ENCODE measurements at places on chromosomes 1 and 21.

- no peak for DNase-seq
Observed at GRCh38 chr1:195958131-195958530, 650.1 kb downstream of the KCNT2 start.

- DNase-seq, result peak; percentile 48
Observed at GRCh38 chr1:25641931-25642573, 25.5 kb downstream of the MAN1C1 start.

DNA sequence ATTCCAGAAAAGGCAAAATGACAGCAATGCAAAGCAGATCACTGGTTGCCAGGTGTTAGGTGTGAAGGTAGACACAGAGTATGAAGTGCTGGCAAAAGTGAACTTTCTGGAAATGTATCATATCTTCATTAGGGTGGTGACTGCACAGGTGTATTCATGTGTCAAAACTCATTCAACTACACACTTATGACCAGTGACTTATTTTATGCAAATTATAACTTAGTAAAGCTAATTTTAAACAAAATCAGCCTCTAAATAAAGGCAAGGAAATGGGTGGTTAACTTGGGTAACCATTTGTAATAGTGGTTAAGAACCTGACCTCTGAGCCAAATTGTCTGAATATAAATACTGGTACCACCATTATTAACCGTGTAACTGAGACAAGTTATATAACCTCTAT lies 7.4 kb downstream of the COP1 start:
- no peak for DNase-seq

- peak; percentile 92 for DNase-seq
Observed at GRCh38 chr1:43171876-43172526, at the start of the genes CFAP57 and EBNA1BP2. CFAP57 (plus strand) TSS chr1:43172330; CDS start chr1:43172754, 424 bp downstream. EBNA1BP2 (minus strand) TSS chr1:43172290; CDS start chr1:43172118, 172 bp downstream.

- DNase-seq, result no peak
Observed at GRCh38 chr1:10471411-10472219, 714 bp downstream of the DFFA start.

DNA sequence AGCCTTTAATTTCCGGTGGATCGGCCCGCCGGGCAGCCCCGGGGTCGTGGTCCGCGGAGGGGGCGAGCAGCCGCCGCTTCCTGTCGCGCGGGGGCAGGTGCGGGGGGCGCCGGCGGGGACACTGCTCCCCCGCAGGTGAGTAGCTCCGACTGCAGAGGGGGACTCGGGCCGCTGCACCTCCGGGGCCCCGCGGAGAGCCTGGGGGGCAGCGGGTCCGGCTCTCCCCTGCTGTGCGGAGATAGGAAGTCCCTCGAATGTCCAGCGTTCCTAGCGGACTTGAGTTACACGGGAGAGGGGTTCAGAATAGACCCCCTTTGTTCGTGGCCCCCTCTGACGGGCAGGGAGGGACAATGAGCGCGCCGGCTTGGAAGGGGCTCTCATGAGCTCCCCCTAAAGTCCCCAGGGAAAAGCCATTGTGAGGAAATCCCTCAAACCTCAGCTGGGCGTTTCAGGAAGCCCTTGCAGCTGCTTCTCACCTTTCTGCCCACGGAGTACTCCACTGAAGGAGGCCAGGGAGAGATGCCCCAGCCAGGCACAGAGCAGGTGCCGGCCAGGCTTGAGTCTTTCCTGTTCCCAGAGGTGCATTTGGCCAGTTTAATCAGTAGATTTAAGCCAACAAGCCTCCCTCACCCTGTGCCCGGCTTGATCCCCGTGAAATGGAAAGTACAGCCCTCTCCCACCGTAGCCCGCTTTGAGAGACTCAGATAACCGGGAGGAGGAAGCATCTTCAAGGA lies 925 bp downstream of the PDE9A start:
- DNase-seq, result peak; percentile 14

All from central memory CD4-positive, alpha-beta T cell (primary cell).